GM23338 (cell line): ENCODE measurements at places on chromosomes 1 and 21. TPM values are rescaled to one million over a fixed set of nuclear protein-coding genes. Genes with fewer than 3 reads are reported as not detected.
A peak's percentile ranks its signal among the peaks of the same experiment; 100 is the strongest.

DNA sequence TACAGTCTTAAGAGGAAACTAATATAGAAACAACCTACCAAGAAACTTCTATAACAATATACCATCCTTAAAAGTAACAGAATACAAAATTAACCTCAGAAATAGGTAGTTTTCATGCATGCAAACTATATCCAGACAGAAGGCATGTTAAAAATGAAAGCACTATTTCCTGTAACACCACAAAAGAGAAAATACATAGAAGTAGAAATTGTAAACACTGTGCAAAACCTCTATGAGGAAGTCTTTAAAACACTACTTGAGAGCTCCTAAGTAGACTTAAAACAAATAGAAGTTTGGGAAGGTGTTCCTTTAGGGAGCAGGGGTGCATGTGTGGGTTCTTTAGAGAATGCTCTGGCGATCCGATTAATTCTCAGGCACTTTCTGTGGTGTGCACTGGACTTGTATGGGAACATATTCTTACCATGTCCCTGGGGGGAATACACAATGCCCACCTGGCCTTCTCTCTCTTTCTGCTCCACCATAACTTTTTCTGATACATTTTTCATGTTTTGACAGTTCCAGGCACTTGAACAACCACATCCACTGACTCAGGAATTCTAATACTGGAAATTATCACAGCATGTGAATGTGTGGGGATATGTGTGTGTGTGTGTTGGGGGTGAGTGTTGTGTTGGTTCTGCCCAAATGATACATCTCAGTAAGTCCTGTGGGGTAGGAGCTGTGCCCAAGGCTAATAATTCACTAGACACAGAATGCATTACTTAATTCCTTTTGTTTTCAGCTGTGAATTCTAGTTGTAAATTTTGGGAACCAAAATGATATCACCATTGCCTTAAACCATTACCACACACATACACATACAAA is 866.3 kb upstream of the B3GALT2 start:
- no peaks in the 10 kb centered on the region for H3K27me3 ChIP-seq
- no peaks in the 10 kb centered on the region for H3K4me1 ChIP-seq
- no peak overlapping the region for H3K27ac ChIP-seq
- DNase-seq = no peak
- no peaks in the 10 kb centered on the region for H3K36me3 ChIP-seq

GRCh38 chr1:77015748-77016341 is 148.6 kb downstream of the ST6GALNAC5 start:
- no peak overlapping the region for H3K27ac ChIP-seq
- no peaks in the 10 kb centered on the region for H3K36me3 ChIP-seq
- no peaks in the 10 kb centered on the region for H3K27me3 ChIP-seq
- H3K4me1 ChIP-seq = peaks cover 29% of the 10 kb centered on the region
- H3K4me3 ChIP-seq = no peak overlapping the region
- DNase-seq = peak; percentile 17

DNA sequence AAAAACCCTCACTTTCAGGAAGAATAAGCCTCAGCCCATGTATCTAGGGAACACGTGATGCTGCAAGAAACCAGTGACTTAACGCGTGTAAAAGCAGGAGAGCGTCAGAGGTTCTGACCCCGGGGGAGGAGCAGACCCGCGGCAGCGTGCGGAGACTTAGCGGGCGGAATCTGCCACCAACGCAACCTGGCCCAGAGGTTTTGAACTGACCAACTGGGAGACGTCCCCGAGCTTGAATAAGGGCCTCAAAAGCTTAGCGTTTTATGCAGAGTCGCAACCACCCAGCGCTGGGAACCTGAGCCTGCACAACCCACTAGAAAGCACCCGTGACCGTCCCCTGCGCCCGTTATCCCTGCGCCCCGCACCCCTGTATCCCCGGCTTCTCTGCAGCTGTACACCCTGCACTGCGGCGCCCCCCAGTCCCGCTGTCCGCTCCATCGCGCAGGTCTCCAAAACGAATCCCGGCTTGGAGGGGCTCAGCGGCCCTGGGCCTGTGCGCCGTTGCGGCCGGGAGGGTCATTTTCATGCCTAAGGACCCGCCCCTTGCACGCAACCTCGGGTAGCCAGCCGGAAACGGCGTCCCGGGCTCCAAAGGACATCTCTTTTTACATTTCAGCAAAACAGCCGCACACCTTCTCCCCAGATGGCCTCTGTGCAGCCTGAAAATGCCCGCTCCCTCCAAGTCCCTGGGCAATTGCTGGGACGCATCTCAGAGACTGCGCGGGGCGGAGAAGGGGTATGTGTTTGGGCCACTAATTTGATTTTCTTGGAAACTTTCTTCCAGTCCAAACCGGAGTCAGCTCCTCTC is 29.4 kb upstream of the TRIM17 start:
- H3K27ac ChIP-seq = no peak overlapping the region
- H3K4me3 ChIP-seq = peak overlapping the region; percentile 75

GRCh38 chr1:236534151-236534651 is 10.4 kb downstream of the LGALS8 start:
- H3K4me3 ChIP-seq = no peak overlapping the region
- H3K27me3 ChIP-seq = no peaks in the 10 kb centered on the region
- H3K4me1 ChIP-seq = no peaks in the 10 kb centered on the region

- DNase-seq = no peak
- H3K36me3 ChIP-seq = no peaks in the 10 kb centered on the region
- no peak overlapping the region for H3K27ac ChIP-seq
These were observed 49.4 kb downstream of the LGR6 start for GRCh38 chr1:202243006-202243405.

DNA sequence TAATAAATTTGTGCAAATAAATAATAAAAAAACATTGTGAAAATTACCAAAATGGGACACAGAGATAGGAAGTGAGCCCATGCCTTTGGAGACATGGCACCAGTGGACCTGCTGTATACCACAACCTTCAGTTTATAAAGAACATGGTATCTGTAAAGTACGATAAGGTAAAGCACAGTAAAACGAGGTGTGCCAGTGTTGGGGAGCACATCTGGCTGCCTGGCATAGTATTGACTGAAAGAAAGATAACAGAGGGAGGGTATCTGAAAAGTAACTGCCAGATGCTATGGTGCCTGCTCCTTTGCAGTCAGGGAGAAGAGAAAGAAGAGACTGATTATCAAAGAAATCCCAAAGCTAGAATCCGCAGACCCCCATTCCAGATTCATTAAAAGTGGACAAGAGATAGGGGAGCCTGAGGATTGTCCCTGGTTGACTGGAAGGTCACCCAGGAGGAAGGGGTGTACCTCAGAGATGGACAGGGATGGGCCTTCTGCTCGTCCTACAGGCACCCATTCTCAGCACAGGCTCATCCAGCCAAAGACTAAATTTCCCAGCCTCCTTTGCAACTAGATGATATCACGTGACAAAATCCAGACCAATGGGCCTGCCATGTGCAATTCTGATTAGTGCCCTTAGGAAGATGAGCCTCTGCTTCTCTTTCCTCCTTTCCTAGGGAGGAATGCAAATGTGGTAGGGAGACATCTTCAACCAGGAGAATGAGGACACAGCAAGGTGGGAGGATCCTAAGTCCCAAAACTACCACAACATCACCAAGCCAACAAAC is 12.9 kb upstream of the ETS2 start:
- no peaks in the 10 kb centered on the region for H3K36me3 ChIP-seq
- H3K4me3 ChIP-seq = no peak overlapping the region
- no peak overlapping the region for H3K27ac ChIP-seq

Gene MAP7D1
- 37.4 and 59.8 TPM in 2 replicates for total RNA-seq

Gene MAN1C1
- total RNA-seq = 11.6 and 13.6 TPM in 2 replicates

Gene UBASH3A
- total RNA-seq = not detected in 2 replicates

Gene COL16A1
- 13.2 and 15.7 TPM in 2 replicates for total RNA-seq
